ENCODE measurements at places on chromosomes 5 and 9.

DNA sequence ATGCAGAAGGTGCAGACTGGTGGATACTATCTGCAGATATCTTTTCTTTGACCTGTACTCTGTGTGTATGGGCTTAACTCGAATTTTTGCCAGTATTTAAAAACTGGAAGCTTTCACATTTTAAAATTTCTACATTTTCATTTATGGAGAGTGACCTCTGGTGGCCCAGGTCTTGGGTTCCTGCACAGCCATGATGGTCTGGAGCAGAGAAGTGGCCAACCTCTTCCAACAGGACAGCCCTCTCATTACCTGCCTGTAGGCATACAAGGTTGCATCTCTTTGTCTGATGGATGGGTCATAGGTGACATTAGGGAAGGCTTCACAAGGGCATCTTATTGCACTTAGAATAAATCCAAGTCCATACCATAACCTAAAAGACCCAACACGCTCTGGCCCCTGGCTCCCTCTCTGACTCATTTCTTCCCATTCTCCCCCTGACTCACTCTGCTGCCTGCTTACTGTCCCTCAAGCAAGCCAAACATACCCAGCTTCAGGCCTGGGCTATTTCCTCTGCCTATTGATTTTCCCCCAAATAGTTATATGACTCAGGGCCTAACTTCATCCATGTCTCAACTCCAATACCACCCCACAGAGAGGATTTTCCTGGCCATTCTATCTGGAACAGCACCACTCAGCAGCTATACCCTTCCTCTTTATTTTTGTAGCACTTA is 113.3 kb upstream of the SLC1A3 start:
- DNase-seq, result no peak

DNA sequence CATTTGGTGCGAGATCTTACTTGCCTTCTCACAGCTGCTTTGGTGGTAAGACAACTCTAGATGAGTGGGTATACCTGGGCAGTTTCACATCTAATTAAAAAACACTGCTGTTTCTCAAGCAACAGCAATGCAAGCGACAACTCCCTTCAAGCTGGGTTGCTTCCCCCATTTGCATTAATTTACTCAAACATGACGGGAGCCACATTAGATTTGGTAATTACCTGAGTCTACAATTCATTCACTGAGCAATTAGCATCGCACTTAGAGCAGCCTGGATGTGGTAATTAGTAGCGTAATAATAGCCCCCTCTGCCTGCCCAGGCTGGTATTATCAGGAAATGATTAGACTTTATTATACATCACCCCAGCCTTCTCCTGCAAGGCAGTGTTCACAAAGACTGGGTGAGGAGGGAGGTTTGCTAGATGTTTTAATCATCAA is 73.4 kb downstream of the FBXO38 start:
- DNase-seq, result peak; percentile 16

DNA sequence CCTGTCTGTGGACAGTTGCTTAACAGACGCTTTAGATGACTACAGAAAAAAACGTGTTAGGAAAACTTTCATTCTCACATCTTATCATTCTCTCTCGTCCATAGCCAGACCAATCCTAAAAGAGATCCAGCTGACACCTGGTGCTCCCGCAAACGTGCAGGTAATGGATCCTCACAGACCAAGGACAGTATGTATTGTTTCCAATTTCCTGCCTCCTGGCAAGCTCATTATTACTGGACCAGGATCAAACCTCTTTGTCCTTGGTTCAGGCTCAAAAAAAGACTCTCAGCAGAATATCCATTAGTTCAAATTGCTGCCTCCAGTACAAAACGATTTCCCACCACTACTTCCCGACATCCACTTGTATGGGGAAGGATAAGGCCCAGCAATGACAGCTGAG is 62.4 kb downstream of the SERINC5 start:
- DNase-seq, result no peak

DNA sequence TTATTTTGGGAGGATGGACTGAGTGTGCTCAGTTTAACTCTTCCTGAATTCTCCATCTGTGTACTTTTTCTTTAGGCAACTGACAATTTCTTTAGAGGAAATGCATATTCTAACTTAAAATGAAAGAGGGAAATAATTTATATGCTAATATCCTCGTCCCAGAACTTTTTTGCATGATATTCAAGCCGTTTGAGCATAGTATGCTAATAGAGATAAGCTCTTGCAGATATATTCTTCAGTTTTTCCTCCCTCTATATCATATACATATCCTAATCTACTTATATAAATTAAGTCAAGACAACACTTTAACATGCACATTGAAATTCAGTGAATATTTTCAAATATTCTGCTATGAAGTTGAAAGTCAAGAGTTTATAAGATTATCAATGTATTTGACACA is 84.7 kb downstream of the YTHDC2 start:
- DNase-seq, result no peak

DNA sequence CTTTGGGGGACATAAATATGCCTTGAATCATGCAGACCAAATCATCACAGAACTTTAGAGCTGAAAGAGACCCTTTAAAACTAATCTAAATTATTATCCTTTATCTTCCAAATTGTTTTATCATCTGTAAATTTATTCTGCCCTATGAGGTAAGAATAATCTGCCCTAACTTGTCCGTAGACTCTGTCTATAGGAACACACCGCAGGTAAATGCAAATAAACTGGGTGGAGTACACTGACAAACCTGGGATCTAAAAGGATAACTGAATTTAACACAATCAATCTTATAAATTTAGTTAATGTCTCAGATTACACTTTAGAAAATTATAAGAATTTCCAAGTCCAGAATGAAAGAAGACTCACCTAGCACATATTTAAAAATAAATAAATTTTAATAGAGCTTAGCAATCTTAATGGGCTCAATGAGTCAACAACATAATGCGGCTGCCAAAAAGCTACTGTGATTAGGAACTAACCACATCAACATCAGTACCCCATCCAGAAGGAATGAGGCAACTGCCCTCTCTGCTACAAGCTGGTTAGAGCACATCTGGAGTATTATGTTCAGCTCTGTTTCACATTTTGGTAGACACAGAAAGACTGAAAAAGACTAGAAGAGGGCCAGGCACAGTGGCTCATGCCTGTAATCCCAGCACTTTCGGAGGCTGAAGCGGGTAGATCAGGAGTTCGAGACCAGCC is 5.6 kb downstream of the MEGF9 start:
- DNase-seq, result peak; percentile 35

DNA sequence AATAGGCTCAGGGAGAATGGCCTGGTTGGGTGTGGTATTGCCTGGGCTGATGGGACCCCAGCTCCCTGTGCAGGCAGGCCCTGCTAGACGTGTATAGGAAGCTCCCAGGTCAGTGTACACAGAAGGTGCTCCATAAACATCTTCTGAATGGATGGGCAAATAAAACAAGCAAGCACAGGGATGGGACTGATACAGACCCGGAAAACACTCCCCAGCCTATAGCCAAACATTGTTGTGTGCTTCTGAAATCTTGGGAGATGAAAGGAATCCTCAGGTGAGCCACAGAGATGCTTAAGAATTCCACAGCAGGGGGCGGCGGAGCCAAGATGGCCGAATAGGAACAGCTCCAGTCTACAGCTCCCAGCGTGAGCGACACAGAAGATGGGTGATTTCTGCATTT is 151.8 kb downstream of the ENTREP1 start:
- no peak for DNase-seq

- DNase-seq, result no peak
Measured at GRCh38 chr5:126462239-126463014, 39.2 kb downstream of the GRAMD2B start.

DNA sequence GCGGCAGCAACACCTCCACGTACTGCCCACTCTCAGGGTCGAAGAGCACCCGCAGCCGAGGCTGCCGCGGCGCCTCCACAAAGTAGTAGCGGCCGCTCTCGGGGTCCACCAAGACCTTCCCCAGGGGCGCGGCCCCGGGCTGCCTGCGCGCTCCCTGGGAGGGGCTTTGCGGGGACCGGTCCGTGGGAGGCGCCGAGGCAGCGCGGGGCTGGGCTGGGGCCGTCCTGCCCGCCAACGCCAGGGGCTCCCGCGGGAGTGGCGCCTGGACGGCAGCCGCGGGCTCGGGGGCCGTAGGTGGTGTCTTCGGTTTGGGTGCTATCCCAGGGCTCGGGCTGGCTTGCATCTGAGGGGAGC is 2.6 kb upstream of the MZB1 start:
- DNase-seq, result peak; percentile 44

GRCh38 chr9:99693888-99694287 is 127.8 kb upstream of the NR4A3 start:
- no peak for DNase-seq

- no peak for DNase-seq
Measured at GRCh38 chr9:5773324-5773999, 59.5 kb downstream of the ERMP1 start.

DNA sequence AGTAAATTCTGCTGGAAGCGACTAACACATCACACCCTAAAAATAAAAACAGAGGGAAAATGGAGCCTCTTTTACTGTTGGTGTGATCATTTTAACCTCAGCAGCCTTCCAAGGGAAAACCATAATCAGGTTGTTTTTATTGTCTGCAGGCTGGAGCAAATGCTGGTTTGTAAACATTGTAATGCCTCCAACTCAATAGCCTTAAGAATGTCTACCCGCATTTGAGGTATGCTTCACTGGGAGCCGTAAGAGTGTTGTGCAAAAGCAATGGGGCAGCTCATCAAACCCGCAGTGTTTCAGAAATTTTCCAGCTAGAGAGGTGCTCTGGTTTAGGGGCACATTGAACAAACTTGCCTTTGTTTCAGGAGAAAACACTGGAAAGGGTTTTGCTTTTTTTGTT is 17.0 kb downstream of the NIM1K start:
- DNase-seq, result no peak

DNA sequence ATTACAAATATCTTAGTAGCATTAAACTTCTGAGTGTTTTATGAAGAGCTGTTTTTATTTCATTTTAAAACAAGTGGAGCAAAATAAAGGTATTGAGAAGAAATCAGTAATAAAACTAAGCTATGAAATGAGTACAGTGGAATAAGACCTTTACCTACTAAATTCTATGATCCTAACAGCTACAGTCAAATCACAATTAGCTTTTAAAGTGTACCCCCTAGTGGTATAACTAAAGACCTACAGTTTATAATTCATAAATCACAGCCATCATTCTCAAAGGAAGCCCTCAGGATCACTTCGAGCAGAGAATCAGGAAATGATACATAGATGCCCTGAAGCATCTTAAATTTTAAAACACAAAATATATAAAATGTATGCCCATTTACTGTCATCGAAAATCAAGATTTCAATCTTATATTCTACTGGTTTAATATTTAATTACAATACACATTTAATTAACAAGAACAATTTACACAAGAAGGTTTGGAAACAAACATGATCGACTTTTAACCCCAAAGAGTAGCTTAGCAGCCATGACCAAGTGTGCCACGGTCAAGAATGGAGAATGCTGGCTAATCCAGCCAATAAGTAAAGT is 12.3 kb downstream of the CCNH start:
- peak; percentile 48 for DNase-seq

DNA sequence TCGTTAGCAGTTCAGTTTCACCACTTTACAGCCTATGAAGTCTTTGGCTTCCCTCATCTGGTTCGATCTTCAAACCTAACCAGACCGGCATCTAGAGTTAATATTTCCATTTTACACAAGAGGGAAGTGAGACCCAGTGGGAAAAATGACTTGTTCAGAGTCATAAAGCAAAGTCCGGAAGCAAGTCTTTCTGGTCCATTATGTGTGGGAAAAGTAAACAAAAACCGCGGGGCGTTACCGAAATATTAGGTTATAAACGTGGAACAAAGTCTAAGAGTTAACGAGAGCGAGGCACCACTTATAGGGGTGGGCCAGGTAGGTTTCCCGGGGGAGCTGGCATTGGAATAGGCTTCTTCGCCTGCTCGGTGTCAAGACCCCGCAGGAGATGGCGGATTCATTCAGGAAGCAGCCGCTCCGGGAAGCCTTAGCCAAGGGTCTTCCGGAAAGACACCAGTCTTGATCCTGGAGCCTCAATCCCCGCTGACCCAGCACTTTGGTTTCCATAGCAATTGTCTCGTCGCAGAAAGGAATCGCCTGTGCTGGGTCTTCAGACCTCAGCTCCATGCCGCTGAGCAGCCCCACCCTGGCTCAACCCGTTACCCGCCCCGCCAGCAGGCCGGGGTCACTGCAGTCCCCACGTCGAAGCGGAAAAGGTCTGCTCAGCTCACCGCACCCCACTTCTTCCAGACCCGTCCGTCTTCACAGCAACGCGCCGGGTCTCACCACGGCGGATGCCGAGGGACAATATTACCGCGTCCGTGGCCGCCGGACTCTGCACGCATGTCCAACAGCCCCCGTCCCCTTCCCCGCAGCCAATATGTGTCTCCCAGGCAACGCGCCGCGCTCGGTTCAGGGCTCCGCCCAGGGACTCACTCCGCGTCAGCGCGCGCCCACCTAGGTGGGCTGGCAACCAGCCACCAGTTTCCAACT is at the start of gene C5orf52:
C5orf52 (plus strand) TSS at position 872 of the 930 bp plus-strand sequence. CDS start 82 bp downstream, outside the sequence.
- DNase-seq, result peak; percentile 64

DNA sequence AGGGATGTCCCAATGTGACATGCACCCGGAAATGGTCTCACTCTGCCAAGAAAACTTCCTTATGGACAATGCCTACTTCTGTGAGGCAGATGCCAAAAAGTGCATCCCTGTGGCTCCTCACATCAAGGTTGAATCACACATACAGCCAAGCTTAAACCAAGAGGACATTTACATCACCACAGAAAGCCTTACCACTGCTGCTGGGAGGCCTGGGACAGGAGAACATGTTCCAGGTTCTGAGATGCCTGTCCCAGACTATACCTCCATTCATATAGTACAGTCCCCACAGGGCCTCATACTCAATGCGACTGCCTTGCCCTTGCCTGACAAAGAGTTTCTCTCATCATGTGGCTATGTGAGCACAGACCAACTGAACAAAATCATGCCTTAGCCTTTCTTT is 37.6 kb upstream of the CCDC152 start:
- DNase-seq, result no peak

- DNase-seq, result no peak
Measured at GRCh38 chr9:116978155-116978554, 291.1 kb downstream of the TRIM32 start.

DNA sequence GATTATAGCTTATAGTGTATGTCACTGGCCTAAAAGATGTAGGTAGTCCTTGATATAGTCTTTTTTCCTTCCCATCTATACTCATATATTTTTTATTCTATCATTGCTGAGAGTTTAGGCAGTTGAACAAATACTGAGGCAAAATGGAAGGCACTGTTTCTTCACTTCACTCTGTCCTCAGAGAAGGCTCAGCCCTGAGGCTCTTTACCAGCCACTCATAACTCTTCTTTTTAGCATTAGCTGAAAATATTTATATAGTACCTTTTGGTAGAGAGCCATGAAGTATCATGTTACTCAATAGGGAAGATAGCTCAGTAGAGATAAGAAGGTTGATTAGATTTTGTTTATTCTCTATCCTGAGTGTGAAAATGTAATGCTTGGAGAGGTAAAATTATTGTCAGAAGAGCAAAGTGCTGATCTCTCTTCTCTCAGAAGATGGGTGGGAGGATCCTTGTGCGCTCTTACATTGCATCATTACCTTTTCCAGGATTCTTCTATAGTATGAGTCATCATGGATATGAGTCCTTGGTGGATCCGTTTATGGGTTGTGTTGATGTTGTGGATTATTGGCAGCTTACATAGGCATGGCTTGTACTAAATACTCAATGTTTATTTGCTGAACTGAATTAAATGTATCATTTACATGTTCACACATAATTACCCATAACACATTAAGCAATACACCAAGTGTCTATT is 88.1 kb downstream of the ANXA1 start:
- no peak for DNase-seq

Data from SW480 (cell line).